Heart right ventricle (tissue), 16 donors: ENCODE measurements at places on chromosomes 11 and 22. TPM values are rescaled to one million over a fixed set of nuclear protein-coding genes. Genes with fewer than 3 reads are reported as not detected.
A peak's percentile ranks its signal among the peaks of the same experiment; 100 is the strongest.

- DNase-seq, result no peak
These were observed 29.8 kb downstream of the JAM3 start for GRCh38 chr11:134098566-134099184.

- no peak for DNase-seq
These were observed 3.1 kb downstream of the AKIP1 start for GRCh38 chr11:8913961-8914660.

- no peak for DNase-seq
These were observed 7.2 kb downstream of the MS4A15 start for GRCh38 chr11:60763692-60764369.

DNA sequence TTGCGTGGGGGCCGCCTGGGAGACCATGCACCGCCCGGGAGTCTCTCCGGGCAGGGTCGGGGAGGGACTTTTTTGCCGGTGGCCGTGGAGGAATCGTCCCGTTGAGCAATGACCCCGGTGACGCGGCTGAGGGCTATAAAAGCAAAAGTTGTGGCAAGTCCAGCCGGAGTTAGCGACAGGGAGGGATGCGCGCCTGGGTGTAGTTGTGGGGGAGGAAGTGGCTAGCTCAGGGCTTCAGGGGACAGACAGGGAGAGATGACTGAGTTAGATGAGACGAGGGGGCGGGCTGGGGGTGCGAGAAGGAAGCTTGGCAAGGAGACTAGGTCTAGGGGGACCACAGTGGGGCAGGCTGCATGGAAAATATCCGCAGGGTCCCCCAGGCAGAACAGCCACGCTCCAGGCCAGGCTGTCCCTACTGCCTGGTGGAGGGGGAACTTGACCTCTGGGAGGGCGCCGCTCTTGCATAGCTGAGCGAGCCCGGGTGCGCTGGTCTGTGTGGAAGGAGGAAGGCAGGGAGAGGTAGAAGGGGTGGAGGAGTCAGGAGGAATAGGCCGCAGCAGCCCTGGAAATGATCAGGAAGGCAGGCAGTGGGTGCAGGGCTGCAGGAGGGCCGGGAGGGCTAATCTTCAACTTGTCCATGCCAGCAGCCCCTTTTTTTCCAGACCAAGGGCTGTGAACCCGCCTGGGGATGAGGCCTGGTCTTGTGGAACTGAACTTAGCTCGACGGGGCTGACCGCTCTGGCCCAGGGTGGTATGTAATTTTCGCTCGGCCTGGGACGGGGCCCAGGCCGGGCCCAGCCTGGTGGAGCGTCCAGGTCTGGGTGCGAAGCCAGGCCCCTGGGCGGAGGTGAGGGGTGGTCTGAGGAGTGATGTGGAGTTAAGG, at the start of gene NEAT1:
Gene NEAT1, plus strand, starts transcription at position 166 of the 883 bp plus-strand sequence.
- peak; percentile 95 for DNase-seq

DNA sequence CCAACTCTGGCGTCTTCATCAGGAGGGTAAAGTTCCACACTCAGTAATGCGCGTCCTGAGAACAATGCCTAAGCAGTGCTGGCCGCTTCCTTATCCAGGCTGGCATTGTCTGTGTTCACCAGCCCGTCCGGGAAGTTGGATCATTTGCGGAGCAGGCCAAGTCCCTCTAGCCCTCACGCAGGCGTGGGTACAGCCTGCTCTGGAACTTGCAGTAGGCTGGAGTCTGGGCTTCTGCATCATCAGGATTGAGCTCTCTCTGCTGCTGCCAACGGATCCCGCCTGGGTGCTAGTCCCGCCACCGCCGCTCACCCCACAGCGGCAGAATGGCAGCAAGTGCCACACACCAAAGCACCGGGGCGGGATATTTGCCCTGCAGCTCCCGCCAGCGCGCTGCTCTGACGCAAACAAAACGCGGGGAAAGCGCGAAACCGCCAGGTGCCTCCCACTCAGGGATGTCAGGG, 29.0 kb downstream of the GLYATL1 start:
- DNase-seq, result no peak

GRCh38 chr22:21643533-21644357, 1.6 kb downstream of the SDF2L1 start:
- DNase-seq, result no peak

DNA sequence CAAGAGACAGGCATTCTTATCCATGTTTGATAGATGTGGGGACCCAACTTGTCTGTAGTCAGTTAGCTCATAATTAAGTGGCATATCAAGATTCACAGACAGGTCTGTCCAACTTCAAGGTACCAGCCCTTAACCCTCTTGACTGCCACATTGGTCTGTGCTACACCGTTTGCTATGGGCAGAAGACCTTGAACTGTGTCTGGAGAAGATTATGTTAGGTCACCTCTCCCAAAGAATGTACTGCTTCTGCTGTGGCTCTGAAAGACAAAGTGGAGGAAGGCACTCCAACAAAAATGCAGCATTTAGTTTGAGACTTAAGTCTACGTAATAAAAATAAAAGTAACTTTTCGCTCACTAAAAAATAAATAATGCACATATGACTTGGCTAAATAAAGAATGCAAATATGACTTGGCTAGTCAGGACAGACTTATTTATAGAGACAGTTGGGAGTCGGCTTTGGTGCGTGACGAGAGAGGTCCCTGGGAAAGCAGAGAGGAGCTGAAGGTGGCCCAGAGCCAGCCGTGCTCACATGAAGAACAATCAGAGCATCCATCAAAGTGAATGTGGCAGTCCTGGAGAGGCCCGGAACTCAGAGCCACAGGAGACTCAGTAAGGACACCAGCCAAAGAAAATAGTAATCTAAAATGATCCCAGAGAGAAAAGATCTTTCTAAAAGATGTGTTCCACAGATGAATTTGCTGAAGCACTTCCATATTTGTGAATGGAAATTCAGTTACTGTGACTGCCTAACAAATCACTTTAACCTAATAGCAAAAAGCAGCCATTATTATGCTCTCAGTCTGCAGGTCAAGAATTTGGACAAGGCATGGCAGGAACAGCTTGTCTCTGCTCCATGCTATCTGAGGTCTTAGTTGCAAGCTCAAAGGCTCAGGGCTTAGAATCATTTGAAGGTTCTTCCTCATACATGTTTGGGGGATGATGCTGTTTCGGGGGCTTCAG, 35.0 kb downstream of the CWC15 start:
- peak; percentile 81 for DNase-seq

DNA sequence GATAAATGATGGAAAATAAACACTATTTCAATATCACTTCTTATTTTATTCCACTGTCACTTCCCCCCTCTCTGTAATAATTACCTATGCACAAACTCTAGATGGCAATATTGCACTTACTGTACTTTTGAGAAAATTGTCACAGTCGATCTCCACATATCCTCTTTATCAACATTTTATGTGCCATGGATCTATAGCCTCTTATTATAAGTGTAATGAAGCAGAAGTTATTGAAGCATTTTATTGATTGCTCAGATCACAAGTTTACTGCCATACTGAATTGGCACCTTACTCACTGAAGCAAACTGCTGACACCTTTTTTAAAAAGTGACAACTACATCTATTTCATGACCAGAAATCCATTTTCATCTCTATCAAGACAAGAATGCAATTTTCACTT, 133.4 kb downstream of the DCDC1 start:
- no peak for DNase-seq

DNA sequence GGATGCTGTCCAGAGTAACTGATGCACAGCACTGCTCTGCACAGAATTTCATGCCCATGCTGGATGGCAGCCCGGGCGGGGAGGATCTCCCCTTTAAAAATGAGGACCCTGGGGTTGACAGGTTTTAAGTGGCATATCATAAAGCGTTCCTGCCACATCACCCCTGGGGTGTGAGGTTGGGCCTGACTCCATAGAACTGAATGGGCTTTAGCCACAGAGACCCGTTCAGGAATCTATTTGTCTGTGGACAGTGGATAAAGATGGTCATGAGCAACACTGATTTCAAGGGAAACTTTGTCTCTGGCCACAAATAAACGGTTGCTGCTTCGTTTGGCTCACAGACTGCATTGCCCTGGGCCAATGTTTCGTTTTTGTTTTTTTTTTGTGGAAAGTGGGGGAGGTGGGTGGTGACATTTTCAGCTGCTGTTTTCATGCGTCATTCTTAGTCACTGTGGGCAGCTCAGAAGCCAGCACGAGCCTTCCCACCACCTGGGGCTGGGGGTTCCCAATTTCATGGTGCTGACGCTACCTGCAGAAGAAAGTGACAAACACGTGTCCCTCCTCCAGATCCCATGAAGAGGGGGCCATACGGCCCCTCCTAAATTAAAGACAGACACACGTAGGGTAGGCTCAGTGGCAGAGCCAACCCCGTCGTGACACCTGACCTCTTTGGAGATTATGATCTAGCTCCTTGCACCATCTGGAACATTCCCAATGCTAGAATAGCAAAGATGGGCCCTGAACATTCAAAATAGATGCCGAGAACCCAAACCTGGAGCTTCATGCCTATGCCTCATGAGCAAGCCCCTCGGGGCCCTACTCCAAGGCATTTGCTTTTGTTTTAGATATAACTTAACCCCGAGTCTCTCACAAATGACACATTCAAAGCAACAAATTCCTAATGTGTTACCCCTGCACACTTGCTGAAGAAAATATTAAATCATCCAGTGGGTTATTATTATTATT, 54.8 kb upstream of the PHF21B start:
- DNase-seq, result no peak

DNA sequence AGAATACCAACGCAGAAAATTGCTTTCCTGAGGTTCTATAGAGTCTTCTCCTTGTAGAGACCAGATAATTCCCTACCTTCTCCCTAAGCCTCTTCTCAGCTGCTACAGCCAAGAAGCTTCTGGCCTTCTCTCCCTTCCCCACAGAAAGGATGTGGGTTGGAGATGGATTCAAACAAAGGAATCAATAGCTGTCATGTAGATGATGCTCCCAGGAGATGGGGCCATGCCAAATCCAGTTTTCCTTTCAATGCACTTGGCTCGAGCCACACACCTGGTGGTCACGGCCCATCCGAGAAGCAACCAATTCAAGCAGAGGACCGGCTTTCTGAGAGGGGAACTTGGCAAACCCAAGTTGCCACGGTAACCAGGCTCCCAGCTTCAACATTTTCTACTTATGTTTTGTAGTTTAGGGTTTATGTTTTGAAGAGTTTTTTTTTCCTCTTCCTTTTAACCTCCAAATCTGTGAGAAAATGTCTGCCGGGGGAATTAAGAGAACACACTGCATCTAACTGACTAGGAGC, 31.3 kb upstream of the OPCML start:
- no peak for DNase-seq

DNA sequence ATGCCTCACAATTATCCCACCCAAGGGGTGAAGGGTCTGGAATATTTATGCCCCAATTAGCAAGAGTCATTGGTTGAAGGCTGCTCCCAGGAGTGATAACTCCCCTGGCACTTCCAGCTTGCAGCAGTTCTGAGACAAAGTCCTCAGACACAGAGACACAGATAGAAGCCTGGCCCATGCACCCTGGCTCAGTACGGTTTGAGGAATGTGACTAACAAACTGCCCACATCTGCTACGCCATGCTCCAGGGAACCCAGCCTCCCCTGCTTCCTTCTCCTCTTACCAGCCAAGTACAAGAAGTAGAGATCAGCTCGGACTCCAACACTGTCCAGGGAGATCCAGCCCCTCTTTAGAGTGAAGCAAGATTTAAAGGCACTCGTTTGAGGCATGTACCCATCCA, 48.5 kb upstream of the BMAL1 start:
- DNase-seq, result no peak

- no peak for DNase-seq
These were observed 106.3 kb downstream of the KCNQ1 start for GRCh38 chr11:2551131-2551530.

GRCh38 chr11:43580735-43581369, 99.7 kb upstream of the HSD17B12 start:
- DNase-seq, result no peak

Gene ANO9
- total RNA-seq, result 0.13 TPM

Gene NLRP6
- total RNA-seq, result 0.09 TPM

Gene CHRM1
- not detected for total RNA-seq

Gene MLC1
- total RNA-seq, result not detected

Gene SEPTIN5
- total RNA-seq, result 218 TPM
